Fibroblast of the conjunctiva (primary cell): ENCODE measurements at places on chromosomes 1 and 21.
A peak's percentile ranks its signal among the peaks of the same experiment; 100 is the strongest.

- peak; percentile 95 for DNase-seq
These were observed 8.0 kb downstream of the FAAH start for GRCh38 chr1:46401964-46402626.

GRCh38 chr1:26743426-26744059 lies 44.2 kb upstream of the PIGV start:
- DNase-seq: no peak

DNA sequence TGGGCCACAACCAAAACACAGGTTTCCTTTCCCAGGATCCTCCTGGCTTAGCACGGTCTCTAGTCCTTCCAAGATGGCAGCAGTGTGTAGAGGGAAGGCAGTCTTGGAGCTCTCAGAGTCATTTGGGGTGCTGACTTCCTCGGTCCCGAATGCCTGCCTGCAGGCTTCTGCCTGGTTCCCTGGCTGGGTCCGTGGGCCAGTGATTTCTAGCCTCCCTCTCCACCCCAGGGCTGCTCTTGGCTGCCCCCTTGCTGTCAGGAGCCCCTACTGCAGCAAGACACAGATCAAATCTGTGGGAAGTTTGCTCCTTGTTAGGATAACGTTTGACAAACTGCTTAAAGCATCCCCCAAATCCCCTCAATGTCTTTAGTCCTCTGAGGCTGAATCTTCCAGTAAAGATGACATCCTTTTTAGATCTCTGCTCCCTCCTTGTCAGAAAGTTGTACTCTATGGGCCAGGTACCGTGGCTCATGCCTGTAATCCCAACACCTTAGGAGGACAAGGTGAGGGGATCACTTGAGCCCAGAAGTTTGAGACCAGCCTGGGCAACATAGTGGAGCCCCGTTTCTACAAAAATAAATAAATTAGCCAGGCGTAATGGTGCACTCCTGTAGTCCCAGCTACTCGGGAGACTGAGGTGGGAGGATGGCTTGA lies 272.5 kb downstream of the RRAGC start:
- no peak for DNase-seq

- DNase-seq: no peak
These were observed 260.5 kb downstream of the MATN1 start for GRCh38 chr1:30462826-30463425.

DNA sequence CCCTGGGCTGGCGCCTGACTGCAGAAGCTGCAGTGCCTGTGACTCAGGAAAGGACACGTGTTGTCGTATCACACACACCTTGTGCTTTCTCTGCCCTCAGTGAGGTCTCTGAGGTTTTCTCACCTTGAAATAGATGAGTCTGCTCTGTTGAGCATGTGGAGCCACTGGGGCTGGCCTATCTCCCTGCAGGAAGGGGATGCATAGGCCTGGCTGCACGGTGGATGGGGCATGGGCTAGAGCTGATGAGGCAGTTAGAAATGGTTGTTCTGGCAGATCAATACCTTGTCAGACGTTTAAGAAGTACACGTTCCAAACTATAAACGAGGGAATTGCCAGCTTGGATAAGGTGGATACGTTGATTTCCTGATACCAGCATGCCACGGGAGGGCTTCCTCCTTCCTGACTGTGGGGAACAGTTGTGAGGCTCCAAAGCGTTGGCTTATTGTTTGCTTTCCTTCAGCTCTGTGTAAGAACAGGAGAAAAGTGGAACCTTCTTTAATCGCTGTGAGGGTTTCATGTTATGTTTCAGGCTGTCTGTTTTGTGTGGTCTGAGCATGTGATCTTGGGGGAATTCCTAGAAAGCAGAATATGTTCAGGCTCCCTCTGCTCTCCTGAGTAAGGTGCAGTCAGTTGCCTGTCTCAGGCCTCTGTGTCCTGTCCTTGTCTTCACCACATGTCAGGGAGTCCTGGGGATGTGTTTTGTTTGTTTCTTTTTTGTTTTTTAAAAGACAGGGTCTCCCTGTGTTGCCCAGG lies 44.8 kb downstream of the PCNT start:
- no peak for DNase-seq
